Liver (tissue), 10 donors: ENCODE measurements at places on chromosomes 11 and 22. TPM values are rescaled to one million over a fixed set of nuclear protein-coding genes. Genes with fewer than 3 reads are reported as not detected.

- DNase-seq = peak; percentile 74
Observed at GRCh38 chr11:125141686-125142535, 22.6 kb upstream of the PKNOX2 start.

GRCh38 chr11:36711104-36711825 lies 113.2 kb upstream of the RAG2 start:
- DNase-seq = no peak

GRCh38 chr11:111944139-111944538 lies 7.0 kb downstream of the DIXDC1 start:
- no peak for DNase-seq

DNA sequence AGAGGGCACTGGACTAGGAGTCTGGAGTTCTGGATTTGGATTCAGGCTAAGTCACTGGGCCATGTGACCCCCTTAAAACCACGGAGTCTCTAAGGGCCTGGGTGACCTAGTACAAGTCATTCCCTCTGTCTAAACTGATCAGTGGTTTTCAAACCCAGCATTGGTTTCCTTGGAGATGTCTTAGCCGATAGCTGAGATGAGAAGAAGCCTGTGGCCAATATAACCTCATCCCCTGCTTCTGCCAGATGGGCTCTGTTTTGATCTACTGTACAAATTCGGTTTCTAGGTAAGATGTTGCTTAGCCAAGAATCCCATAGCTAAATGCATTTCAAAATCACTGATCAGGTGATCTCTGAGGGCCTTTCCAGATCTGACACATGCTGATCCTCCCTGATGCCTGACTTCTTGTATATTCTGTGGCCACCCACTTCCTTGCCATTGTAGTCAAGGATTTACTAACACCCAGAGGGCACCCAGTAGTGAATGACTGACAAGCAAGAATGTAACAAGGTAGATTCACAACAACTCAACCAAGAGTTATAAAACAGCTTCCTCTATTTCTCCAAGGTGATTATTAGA lies 53.1 kb downstream of the GALNT18 start:
- DNase-seq = no peak

- DNase-seq = no peak
Observed at GRCh38 chr11:44457862-44458261, 107.6 kb upstream of the CD82 start.

- DNase-seq = no peak
Observed at GRCh38 chr11:80173371-80174136, 732.7 kb upstream of the TENM4 start.

GRCh38 chr11:130765406-130765805 lies 150.9 kb downstream of the SNX19 start:
- no peak for DNase-seq

DNA sequence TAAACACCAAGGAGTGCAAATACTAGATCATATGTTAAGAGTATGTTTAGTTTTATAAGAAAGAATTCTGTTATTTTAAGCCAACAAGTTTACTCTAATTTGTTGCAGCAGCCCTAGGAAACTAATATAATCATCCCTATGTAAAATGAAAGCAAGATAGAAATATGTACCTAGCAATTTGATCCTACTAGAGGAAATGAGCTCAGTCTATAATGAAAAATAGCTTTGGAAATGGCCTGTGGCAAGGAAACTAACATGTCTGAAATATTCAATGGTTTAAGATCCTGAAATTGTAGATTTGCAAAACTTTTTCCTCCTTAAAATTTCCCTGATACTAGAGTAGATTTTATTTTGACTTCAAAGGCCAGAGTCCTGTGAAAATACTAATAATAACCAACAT lies 112.7 kb upstream of the SLC5A12 start:
- DNase-seq = no peak

- DNase-seq = peak; percentile 55
Observed at GRCh38 chr11:120985718-120986569, 38.0 kb upstream of the TBCEL start.

DNA sequence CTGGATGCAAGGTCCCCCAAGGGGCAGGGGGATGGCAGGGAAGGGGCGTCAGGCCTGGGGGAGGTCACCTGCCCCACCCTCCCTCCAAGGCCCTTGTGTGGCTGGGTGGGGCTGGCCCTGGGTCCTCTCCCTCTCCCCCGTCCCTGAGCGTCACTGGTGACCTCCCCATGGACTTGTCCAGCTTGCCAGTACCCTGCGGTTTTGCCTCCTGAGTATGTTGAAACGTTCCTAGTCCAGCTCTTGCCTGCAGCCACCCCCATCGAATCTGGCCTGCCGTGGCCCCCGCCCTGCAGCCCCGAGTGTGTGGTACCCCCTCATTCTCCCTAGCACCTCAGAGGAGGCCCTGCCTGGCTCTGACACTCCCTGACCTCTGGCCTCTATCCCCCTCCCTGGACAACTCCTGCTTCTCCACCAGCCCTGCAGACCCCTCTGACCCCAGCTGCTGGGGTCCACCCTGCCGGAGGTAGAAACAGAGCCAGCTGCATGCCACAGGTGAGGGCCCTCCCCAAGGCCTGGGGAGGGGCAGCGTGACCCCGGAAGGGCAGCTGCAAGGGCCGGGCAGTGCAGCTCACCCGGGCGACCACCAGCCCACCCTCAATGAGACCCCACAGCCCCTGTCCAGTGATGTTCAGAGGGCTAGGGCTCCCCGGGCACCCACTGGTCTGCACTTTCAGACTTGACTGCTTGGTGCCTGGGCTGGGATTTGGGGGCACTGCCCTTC lies 4.1 kb upstream of the MUC6 start:
- DNase-seq = no peak

- no peak for DNase-seq
Observed at GRCh38 chr11:33844236-33844635, 47.6 kb downstream of the LMO2 start.

GRCh38 chr11:71138737-71139425 lies 113.5 kb downstream of the SHANK2 start:
- DNase-seq = no peak

- DNase-seq = no peak
Observed at GRCh38 chr22:46346680-46347405, 11.3 kb downstream of the TRMU start.

- DNase-seq = no peak
Observed at GRCh38 chr22:46696229-46696518, 41.9 kb downstream of the CERK start.

- DNase-seq = no peak
Observed at GRCh38 chr11:130407978-130408377, 20.4 kb downstream of the ADAMTS8 start.

- DNase-seq = peak; percentile 44
Observed at GRCh38 chr11:128424851-128425285, 162.5 kb downstream of the ETS1 start.

- no peak for DNase-seq
Observed at GRCh38 chr11:26297189-26297975, 34.5 kb upstream of the ANO3 start.

DNA sequence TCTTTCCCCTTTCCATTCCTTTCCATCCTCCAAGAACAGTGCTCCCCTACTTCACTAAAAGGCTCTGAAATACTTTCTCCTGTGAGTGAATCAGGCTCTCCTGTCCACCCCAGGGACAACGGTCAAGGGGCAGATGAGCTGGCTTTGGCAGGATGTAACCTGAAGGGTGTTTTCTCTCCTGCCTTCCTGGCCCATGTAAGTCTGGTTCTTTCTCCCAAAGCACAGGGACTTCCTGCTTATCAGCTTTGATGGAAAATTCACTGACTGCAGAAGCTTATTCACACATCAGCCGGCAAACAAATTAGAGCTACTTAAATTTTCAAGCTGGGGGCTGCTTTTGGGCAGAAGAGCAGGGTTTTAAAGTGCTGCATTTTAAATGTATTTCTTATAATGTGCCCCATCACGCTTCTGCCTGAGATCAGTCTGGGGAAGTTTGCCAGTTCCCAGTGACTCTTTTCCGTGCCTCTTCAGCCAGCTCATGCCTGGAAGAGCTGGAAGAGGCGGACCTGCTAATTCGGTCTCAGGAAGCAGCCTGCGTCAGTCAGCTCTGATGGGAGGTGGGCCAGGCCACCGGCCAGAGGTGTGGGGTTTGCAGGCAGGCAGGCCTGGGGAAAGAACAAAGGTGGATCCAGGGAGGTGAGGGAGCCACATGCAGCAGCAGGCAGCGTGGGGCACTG lies 140.4 kb upstream of the TBCEL start:
- no peak for DNase-seq

DNA sequence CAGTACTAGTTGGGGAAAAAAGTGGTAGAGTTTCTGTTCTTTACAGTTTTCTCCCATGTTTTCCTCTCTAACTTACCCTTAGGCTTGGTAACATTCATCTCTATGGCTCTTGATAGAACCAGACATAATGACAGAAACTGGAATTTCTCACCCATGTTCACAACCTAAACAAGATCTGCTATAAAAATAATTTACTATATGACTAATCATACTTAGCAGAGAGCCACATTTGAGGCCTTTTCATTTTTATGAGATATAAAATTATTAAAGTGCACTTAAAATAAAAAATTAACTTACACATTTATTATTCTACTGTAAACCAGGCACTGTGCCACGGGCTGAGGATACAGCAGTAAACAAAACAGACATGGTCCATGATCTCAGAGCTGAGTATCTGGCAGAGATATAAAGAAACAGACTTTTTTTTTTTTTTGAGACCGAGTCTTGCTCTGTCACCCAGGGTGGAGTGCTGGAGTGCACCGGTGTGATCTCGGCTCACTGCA lies 98.1 kb downstream of the GAB2 start:
- no peak for DNase-seq

GRCh38 chr22:26835929-26836528 lies 178.6 kb downstream of the MIAT start:
- DNase-seq = peak; percentile 64

DNA sequence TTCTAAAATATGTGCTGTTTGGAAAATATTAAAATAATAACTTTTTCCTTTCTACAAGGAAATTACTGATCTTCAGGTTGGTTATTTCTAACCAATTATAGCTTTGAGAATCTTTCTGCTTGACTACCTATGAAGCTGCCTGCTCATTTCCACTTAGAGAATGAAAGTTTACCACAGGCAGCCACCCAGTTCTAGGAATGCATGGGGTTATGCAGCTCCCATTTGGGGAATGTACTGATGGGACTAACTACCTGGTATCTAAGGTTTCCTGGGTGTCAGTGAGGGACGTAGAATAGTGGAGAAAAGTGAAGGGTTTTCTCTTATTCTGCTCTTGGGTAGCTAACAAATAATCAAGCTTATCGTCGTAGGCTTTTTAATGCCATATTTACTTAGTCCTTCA lies 73.4 kb downstream of the DEUP1 start:
- DNase-seq = no peak

APOBEC3C gene
- 5.2 TPM for polyA plus RNA-seq

OR4D5 gene
- not detected for polyA plus RNA-seq

MN1 gene
- 0.17 TPM for polyA plus RNA-seq

DNAJB7 gene
- 0.15 TPM for polyA plus RNA-seq

CDCA5 gene
- polyA plus RNA-seq = 0.72 TPM

SCO2 gene
- polyA plus RNA-seq = 1.9 TPM

NCF4 gene
- polyA plus RNA-seq = 3.9 TPM

SMTNL1 gene
- polyA plus RNA-seq = not detected

MCAM gene
- polyA plus RNA-seq = 2.2 TPM

OR6T1 gene
- not detected for polyA plus RNA-seq
